ENCODE measurements at places on chromosomes 13 and 19.

- DNase-seq: no peak
Measured at GRCh38 chr19:7867092-7867844, 6.9 kb downstream of the PRR36 start.

GRCh38 chr13:71524613-71525304 is 342.2 kb downstream of the DACH1 start:
- no peak for DNase-seq

DNA sequence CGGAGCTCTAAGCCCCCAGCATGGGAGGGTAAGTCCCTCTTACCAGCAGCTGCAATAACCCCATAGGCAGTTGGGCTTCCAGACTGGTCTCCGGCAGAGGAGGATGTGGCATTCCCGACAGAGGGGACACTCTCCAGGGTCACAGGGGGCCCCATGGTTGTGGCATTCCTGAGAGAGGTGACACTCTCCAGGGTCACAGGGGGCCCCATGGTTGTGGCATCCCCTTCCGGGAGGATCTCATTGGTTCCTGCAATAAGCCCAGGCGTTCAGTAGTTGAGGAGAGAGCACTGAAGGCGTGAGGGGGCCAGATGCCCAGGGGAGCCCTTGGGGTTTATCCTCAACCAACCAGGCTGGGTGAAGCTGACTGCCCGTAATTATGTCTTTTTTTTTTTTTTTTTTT is 5.4 kb downstream of the CD320 start:
- DNase-seq: no peak

- DNase-seq: no peak
Measured at GRCh38 chr13:38952827-38953226, 37.8 kb downstream of the STOML3 start.

DNA sequence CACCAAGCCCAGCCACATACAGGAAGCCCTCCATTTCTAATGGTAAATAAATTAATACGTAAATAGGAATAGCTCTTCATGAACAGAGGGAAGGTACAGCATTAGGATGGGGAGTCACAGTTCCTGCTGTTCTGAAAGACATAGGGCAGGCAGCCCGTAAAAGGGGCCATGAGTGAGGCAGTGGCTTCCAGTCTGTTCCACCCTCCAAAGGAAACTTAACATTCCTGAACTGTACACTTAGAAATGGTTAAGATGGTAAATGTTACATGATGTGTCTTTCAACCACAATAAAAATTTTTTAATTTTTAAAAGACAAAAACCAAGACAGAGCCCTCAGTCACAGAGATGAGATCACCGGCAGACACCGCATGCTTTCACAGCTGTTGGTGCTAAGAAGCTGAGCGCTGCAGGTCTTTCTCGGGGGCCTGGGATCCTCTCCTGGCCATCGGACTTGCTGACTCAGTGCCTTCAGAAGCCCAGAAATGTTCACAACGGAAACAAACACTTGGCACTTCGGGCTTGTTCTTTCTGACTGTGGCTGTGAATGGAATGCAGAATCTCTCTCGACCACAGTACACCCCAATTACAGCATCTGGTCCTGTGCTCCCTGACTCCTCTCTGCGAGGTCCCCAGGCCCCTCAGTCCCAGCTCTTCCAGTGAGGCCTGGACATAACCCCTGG is 36.4 kb downstream of the EPS15L1 start:
- DNase-seq: no peak

- peak; percentile 69 for DNase-seq
Measured at GRCh38 chr19:13104360-13104847, 1.7 kb upstream of the LYL1 start.

- no peak for DNase-seq
Measured at GRCh38 chr19:772730-773436, 22.0 kb downstream of the MISP start.

DNA sequence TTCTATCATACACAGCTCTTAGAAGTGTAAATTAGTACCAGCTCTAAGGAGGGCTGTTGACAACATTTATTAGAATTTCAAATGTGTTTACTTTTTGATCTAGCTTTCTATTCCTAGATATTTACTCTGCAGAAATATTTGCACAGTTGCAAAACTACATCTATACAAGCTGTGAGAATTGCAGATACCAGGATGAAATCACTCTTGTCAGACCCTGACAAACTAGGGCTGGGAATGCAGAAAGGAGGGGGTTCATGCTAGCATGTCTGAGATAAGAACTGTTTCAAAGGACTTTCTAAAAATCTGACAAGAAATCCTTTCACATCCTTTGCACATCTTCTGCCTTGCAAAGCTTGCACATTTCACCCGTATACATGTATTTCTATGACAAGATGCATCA is 11.8 kb upstream of the PABPC3 start:
- no peak for DNase-seq

DNA sequence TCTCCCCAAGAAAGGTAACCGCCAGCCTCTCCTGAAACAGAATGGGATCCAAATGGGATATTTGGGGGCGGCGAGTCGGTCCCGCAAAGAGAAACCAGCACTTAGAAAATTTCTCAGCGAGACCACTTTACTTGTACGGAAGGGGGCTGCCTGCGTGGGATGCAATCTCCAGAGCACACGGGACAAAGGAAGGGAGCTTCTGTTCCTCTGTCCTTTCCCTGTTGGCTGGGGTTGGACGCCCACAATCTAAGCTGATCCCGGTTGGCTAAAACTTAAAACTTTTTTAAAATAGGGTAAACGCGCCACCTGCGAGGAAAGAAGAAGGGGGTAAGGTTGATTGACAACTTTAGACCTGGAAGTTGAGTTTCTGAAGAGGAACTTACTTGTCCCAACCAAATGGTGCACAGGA is 826 bp upstream of the BSG start:
- DNase-seq: peak; percentile 13

DNA sequence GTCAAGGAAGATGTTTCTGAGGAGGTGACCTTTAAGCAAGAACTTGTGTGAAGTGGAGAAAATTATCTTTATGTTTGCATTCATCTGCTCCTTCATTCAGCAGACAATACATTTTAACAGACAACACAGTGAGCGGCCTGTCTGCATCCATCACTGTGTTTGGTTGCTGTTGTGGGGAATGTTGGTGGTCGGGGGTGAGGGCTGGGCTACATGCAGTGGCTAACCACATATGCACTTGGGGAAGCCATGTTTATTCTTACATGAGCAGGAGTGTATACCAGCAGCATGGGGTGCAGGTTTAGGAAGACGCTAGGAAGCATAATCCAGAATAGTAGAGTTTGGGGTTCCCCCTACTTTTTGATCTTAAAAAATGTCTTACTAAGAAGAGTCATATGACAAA is 66.4 kb downstream of the DHRS12 start:
- DNase-seq: no peak

DNA sequence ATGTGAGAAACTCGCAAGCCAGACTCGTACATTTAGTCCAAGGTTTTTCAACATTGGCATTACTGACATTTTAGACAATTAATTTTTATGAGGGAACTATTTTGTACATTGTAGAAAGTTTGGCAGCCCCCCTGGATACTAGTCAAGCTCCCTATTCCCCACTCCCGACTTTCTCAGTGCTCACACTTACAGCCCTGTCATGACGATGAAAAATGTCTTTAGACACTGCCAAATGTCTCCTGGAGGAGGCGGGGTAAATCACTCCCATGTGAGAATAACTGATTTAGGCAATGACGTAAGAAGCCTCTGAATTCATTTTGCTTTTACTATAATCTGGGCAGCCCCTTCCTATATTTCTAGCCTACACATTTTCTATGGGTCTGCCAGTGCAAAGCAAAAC is 535.8 kb upstream of the KLHL1 start:
- no peak for DNase-seq

DNA sequence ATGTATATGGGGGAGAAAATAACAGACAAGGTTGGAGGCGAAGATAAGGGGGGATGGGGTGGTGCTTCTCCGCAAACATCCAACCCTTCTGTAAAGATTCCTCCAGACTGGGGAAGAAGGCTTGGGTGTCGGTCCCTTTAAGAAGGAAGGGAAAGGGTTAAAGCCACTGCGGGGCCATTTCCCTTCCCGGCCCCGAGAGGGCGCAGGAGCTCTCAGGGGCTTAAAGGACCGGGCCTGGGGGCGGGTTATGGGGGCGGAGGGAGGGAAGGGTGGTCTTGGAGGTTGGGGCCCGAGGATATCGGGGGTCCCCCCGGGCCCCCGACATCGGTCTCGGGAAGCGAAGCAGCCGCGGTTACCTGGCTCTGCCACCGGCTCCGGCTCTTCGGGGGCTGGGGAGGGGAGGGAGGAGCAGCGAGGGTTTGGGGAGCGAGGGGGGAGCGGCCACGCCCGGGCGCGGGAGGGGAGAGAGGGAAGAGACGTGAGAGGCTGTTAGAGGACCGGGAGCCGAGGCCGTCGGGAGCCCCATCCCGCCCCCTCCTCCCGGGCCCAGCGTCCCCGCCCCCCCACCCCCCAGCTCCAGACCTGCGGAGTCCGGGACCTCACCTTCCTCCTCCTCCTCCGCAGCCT is 2.8 kb downstream of the TNNT1 start:
- peak; percentile 26 for DNase-seq

GRCh38 chr19:31270897-31271296 is 78.3 kb downstream of the TSHZ3 start:
- no peak for DNase-seq

DNA sequence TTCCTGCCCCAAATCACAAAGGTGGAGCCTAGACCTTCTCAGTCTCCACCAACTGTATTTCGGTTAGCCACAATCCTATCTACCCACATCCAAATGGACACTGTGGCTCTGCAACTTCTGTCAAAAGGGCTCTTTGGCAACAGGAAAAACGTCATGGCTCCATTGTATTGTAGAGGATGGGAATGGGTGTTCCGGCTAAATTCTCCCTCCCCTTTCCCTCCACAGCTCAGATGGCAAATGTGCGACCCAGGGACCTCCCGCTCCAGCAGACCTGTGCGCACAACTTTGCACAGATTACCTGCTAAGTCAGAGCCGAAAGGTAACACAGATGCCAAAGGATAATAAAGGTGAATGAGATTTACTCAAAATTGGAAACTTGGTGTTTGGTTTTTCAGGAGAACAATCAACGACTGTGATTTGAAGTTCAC is 968 bp upstream of the KL start:
- DNase-seq: no peak

DNA sequence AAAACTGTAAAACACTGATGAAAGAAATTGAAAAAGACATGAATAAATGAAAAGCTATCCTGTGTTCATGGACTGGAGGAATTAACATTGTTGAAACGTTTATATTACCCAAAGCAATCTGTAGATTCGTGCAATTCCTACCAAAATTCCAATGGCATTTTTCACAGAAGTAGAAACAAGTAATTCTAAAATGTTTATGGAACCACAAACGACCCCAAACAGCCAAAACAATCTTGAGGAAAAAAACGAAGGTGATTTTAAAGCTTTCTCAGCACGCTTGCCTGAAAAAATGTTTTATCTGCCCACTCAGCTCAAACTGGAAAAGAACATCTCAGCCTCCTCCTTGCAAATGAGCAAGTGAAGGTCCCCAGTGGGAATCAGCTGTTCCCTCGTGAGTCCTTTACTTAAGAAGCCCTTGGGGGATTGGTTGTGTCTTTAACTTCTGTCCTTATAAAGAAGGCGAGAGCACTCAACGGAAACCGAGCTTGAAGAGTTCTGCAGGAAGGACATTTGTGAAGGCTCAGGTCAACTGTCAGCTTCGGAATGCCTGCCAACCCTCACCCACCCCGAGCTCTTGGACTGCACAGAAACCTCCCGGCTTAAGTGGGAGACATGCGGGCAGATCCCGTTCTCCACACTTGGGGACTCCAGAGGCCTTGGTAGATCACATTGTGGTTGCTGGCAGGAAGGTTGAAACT is 256.0 kb upstream of the IRS2 start:
- DNase-seq: no peak

DNA sequence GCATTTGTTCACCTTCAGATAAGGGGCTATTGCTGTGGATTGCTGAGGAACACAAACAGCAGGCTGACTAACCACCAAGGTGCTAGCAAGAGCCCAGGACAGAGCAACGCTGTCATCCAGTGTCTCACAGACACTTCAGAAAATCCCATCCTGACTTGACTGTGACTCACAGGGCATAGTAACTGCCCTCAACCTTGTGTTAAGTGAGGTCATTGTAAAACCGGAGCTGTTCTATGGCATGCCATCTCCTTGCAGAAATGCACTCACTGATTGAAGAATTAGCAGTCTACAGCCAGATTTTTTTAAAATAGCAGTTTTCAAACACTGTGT is 51.1 kb downstream of the TNFRSF19 start:
- DNase-seq: no peak

GRCh38 chr13:32893176-32893575 is 123.0 kb upstream of the KL start:
- DNase-seq: no peak

GRCh38 chr13:97300871-97301270 is 78.7 kb downstream of the MBNL2 start:
- no peak for DNase-seq

- no peak for DNase-seq
Measured at GRCh38 chr13:97327086-97327485, 105.0 kb downstream of the MBNL2 start.

DNA sequence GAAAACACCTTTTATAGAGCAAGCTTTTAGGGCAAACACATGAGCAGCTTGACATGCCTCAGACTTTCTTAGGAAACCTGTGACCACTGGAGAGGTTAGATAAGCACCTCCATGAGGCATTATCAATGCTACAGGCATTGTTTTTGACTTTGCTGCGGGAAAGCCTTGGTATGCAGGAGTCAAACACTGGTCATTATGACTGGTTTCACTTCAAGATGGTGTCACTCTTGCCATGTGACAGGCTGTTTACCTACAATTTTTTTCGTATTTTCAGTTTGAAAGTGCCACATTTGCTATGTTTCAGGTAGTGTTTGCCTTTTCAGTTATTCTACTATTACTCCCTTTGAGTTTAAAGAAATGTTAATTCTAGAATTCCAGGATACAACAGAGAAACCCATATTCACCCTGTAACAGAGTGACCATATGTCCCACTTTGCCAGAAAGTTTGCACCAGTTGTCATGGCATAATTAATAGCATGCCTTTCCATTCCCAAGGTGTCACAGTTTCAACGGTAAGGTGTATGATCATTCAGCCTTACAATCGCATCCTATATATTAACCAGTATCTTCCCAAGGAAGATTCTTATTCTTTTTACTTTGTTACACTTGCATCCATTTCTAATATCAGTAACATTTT is 33.0 kb downstream of the USP12 start:
- no peak for DNase-seq

GRCh38 chr19:42279902-42280814 is 11.1 kb downstream of the CIC start:
- DNase-seq: peak; percentile 92

DNA sequence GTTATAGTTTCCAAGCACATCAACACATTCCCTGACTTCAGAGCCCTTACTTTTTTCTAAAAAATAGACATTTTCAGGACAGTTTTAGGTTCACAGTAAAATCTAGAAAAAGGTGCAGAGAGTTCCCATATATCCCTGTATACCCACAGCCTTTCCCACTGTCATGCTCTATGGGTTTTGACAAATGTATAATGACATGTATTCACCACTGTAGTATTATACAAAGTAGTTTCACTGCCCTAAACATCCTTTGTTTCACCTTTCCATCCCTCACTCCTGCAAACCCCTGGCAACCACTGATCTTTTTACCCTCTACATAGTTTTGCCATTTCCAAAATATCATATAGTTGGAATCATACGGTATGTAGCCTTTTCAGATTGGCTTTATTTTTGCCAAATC is 15.6 kb downstream of the NAA16 start:
- DNase-seq: no peak
